ENCODE measurements at places on chromosomes 2 and 18. TPM values are rescaled to one million over a fixed set of nuclear protein-coding genes. Genes with fewer than 3 reads are reported as not detected.

GRCh38 chr2:226720948-226721347, 78.7 kb downstream of the IRS1 start:
- H3K27ac ChIP-seq, result no peak overlapping the region
- no peaks in the 10 kb centered on the region for H3K27me3 ChIP-seq
- no peak for DNase-seq
- no peaks in the 10 kb centered on the region for H3K4me1 ChIP-seq

GRCh38 chr2:152067823-152068222, 31.0 kb downstream of the CACNB4 start:
- H3K27me3 ChIP-seq, result no peaks in the 10 kb centered on the region
- no peak overlapping the region for H3K4me3 ChIP-seq
- no peaks in the 10 kb centered on the region for H3K36me3 ChIP-seq
- no peak overlapping the region for H3K27ac ChIP-seq

GRCh38 chr2:47336259-47337238, 66.4 kb upstream of the MSH2 start:
- H3K36me3 ChIP-seq, result no peaks in the 10 kb centered on the region
- no peak for DNase-seq
- no peaks in the 10 kb centered on the region for H3K4me1 ChIP-seq
- no peak overlapping the region for H3K27ac ChIP-seq
- H3K27me3 ChIP-seq, result no peaks in the 10 kb centered on the region

DNA sequence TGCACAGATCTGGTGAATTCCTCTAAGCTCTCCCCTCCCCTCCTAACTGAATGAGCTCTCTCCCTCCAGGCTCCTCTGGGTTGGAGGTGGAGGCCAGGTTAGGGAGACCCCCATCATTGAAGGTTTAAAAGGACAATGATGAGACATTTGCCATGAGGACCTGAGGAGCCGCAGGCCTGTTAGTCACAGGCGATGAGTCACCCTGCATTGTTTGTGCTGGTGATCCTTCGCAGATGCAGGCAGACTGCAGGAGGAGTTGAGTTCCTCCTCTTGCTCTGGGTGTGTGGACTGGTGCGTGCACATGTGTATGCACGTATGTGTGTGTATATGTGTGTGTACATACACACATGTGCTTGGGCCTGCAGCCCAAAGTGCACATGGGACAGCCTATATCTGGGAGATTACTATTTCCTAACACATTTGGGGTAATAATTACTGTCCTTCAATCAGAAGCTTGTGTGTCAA, 42.0 kb downstream of the MCFD2 start:
- no peak for DNase-seq
- no peaks in the 10 kb centered on the region for H3K27me3 ChIP-seq
- H3K27ac ChIP-seq, result no peak overlapping the region
- no peak overlapping the region for H3K4me3 ChIP-seq
- H3K4me1 ChIP-seq, result no peaks in the 10 kb centered on the region

- no peak for DNase-seq
- no peak overlapping the region for H3K27ac ChIP-seq
- no peaks in the 10 kb centered on the region for H3K36me3 ChIP-seq
- no peaks in the 10 kb centered on the region for H3K4me1 ChIP-seq
- no peaks in the 10 kb centered on the region for H3K27me3 ChIP-seq
- H3K4me3 ChIP-seq, result no peak overlapping the region
Observed at GRCh38 chr2:112674229-112674628, 28.5 kb downstream of the SLC20A1 start.

DNA sequence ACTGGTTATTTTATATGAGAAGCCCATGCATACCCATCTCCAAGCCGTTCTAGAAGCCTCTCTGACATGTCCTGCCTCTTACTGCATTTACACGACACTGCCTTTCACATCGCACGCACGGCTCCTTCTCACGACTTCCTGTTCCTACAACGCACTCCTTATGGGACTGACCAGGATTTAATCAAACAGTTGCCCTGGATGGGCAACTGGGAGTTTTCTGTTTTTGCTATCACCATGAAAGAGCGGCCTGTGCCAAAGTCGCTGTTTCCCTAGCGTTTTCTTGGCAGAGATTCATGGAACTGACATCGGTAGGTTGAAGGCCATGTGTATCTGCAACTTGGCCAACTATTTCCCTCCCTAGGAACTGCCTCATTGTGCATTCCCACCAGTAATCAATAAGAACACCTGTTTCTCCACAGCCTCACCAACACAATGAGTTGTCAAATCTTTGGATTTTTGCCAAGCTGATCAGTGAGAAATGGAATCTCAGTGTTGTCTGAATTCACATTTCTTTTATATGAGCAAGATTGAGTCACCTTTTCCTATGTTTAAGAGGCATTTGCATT, 97.2 kb upstream of the OTOS start:
- no peaks in the 10 kb centered on the region for H3K4me1 ChIP-seq
- no peak overlapping the region for H3K4me3 ChIP-seq
- H3K27ac ChIP-seq, result no peak overlapping the region
- no peak for DNase-seq
- no peaks in the 10 kb centered on the region for H3K27me3 ChIP-seq

- DNase-seq, result no peak
- H3K27ac ChIP-seq, result no peak overlapping the region
- peaks cover 5% of the 10 kb centered on the region for H3K4me1 ChIP-seq
- no peaks in the 10 kb centered on the region for H3K36me3 ChIP-seq
- peaks cover 3% of the 10 kb centered on the region for H3K27me3 ChIP-seq
Observed at GRCh38 chr18:36189486-36189885, 2.2 kb downstream of the MOCOS start.

- H3K27me3 ChIP-seq, result no peaks in the 10 kb centered on the region
- DNase-seq, result no peak
- H3K36me3 ChIP-seq, result no peaks in the 10 kb centered on the region
- no peak overlapping the region for H3K27ac ChIP-seq
Observed at GRCh38 chr18:48136827-48137373, 206.4 kb upstream of the SMAD2 start.

GRCh38 chr2:127044977-127045661, 61.8 kb downstream of the BIN1 start:
- DNase-seq, result no peak
- H3K4me1 ChIP-seq, result no peaks in the 10 kb centered on the region
- H3K27ac ChIP-seq, result no peak overlapping the region
- H3K4me3 ChIP-seq, result no peak overlapping the region
- H3K27me3 ChIP-seq, result no peaks in the 10 kb centered on the region
- peaks cover 5% of the 10 kb centered on the region for H3K36me3 ChIP-seq

DNA sequence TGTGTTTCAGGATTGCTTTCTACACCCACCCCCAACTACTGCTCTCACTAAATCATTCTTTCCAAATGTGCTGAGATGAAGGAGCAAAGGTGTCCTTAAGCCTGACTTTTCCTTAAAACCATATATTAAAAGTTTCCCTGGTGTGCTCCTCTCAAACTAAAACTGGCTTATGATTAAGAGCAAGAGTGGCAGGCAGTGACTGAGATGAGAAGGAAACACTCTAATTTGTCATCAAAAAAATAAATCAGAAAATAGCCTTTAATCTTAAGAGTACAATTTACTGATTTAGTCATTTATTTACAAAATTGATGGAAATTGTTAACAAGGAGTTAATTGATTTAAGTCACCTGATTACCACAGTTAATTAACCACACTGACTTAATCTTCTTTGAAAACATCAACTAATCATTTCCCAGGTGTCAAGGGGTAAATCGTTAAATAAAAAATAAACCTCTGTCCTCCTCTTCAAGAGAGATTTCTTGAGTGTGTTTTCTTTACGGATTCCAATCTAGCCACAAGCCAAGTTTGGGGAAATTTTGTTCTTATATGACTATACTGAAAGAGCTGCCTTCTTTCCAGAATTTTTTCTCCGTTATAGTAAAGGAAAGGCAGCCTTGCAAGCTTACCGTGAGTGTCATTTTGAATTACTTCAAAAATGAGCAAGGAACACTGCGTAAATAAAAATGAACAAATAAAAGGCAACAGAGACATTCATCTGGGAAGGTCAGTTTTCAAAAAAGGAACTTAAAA, 17.4 kb downstream of the LRP2 start:
- no peak overlapping the region for H3K4me3 ChIP-seq
- H3K27me3 ChIP-seq, result no peaks in the 10 kb centered on the region
- H3K36me3 ChIP-seq, result no peaks in the 10 kb centered on the region
- no peaks in the 10 kb centered on the region for H3K4me1 ChIP-seq
- no peak overlapping the region for H3K27ac ChIP-seq

DNA sequence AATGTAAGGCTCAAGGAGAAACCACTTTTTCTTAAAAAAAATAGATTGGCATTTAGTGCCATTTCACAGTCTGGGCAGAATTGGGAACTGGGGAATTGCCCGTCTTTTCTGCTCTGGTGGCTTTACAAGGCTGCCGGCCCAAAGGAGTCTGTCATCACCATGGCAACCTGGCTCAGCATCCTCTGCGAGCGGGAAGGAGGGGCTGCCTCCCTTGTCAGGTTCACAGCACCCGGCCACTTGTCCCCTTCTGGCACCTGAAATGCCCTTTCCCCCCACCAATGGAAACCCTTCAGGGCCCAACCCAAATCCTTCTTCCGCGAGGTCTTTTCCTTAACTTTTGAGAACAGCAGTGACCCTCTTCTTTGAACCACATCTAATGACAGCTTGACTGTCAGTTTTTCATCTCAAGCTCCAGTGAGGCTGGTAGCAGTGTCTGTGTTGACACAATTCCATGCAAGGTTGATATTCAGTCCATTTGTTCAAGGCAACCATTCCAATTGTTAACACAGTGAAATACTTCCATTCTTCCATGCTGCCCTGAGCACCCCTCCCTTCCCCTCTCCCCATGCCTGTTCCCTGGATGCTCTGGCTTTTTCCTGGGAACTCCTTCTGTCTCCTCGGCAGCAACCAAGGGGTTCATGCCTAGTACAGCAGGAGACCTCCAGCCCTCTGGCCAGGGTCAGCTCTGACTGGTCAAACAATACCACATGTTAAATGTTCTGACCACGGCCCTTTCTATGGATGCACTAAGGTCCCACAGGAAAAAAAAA, 79.6 kb downstream of the DNER start:
- H3K27ac ChIP-seq, result no peak overlapping the region
- no peaks in the 10 kb centered on the region for H3K4me1 ChIP-seq

GRCh38 chr2:130370490-130370889, 14.6 kb downstream of the PTPN18 start:
- H3K36me3 ChIP-seq, result no peaks in the 10 kb centered on the region
- peak overlapping the region; percentile 43 for H3K27ac ChIP-seq
- no peaks in the 10 kb centered on the region for H3K27me3 ChIP-seq
- peak overlapping the region; percentile 83 for H3K4me3 ChIP-seq
- H3K4me1 ChIP-seq, result peaks cover 25% of the 10 kb centered on the region

DNA sequence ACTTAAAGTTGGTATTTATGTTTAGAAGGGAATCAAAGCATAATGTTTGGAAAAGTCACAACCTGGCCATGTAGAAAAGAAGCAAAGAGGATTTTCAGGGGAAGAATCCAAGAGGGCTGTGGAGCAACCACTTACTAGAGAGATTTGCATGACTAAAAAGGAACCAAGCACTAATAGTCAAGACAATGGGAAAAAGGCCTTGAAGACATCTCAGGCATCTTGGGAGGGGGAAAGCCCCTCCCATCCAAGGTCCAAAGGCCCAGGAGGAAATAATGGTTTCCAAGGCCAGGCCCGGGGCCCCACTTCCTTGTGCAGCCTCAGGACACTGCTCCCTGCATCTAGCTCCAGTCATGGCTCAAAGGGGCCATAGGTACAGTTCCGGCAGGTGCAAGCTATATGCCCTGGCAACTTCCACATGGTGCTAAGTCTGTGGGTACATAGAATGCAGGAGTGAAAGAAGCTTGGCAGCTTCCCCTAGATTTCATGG, 128.1 kb downstream of the EIPR1 start:
- no peak for DNase-seq
- no peaks in the 10 kb centered on the region for H3K36me3 ChIP-seq
- no peaks in the 10 kb centered on the region for H3K4me1 ChIP-seq
- no peaks in the 10 kb centered on the region for H3K27me3 ChIP-seq
- no peak overlapping the region for H3K4me3 ChIP-seq

- DNase-seq, result no peak
- H3K4me1 ChIP-seq, result no peaks in the 10 kb centered on the region
- no peak overlapping the region for H3K4me3 ChIP-seq
- H3K36me3 ChIP-seq, result no peaks in the 10 kb centered on the region
- no peak overlapping the region for H3K27ac ChIP-seq
Observed at GRCh38 chr18:9740071-9740470, 32.0 kb downstream of the RAB31 start.

GRCh38 chr2:236526455-236527158, 43.0 kb upstream of the ACKR3 start:
- H3K4me1 ChIP-seq, result no peaks in the 10 kb centered on the region
- no peak overlapping the region for H3K4me3 ChIP-seq
- H3K36me3 ChIP-seq, result no peaks in the 10 kb centered on the region
- no peak overlapping the region for H3K27ac ChIP-seq
- no peaks in the 10 kb centered on the region for H3K27me3 ChIP-seq

DNA sequence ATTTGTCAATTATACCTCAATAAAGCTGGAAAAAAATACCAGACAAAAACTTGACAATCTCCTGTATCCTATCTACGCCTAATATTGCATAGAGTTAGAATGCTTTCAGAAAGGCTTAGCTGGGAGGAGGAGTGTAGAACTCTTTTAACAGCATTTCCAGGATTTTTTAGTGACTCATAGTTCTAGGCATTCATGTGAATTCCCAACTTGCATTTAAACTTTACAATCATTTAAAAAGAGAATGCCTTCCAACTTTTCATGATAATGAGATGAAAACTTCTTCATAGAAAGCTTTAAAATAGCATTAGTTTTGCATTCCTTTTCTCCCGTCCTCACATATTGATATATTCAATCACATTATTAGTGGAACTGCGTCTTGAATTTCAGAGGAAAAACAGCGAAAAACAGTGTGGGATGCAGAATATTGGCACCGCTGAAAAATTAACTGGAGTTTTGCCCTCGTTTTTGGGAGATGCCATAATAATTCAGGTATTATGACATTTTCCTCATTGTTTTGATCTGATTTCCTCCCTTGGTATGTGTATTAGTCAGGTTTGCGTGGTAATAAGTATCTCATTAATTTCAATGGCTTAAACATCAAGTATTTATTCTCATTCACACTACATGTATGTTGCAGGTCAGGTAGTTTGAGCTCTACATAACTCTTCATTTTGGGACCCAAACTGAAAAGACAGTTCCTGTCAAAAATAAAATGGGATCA, 293.2 kb upstream of the FIGN start:
- H3K27ac ChIP-seq, result no peak overlapping the region
- no peaks in the 10 kb centered on the region for H3K36me3 ChIP-seq
- H3K4me1 ChIP-seq, result no peaks in the 10 kb centered on the region
- no peaks in the 10 kb centered on the region for H3K27me3 ChIP-seq
- no peak for DNase-seq
- no peak overlapping the region for H3K4me3 ChIP-seq

Gene PSMA8
- 0.56 TPM for total RNA-seq

Gene IFT172
- 22.2 TPM for total RNA-seq

Gene SERPINB10
- total RNA-seq, result not detected

Gene STPG4
- total RNA-seq, result 0.73 TPM

Gene DLX1
- total RNA-seq, result not detected

Gene RTP5
- not detected for total RNA-seq

Gene APCDD1
- not detected for total RNA-seq

Data from naive thymus-derived CD4-positive, alpha-beta T cell (primary cell).